Activated T-helper 1 cell treated with anti-CD3 and anti-CD28 coated beads, Interleukin-2, amount 50 U/mL, for 16 hours (primary cell): ENCODE measurements at places on chromosomes 2 and 18.

DNA sequence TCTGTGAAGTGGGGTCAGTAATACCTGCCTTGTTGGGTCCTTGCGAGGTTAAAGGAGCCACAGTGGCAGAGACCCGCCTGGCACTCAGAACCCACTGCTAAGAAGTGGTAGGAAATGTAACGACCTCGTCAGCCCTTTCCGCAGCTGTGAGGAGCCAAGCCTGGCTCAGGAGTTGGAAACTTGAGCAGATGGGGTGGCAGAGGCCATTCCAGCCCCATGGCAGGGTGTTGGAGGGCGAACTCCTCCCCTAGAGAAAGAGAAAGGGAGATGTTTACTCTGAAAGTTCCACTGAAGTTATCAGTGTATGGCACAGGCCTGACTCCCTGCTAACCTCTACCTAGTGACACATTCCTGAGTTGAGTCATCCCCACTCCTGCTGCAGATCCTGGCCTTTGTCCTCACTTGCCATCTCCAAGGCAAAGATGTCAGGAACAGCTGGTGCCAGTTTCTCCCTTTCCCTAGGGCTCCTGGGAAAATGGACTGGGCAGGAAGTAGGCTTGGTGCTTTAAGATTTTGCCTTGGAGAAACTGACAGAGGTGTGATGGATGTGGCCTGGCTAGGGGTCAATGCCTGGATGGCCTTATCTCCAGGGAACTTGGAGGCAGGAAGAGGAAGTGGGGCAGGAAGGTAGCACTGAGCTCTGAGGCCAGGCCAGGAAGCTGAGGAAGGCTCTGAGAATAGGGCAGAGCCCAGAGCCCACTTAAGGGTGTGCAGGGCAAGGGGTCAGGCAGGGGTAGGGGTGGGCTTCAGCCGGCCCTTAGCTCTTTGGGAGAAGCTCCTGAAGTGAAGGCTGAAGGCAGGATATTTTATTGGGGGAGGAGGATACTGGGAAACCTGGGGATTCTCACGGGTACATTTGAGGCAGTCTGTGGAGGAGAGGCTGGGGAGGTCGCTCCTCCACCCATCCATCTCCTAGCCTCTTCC is 888 bp downstream of the VAMP5 start:
- no peak for DNase-seq

DNA sequence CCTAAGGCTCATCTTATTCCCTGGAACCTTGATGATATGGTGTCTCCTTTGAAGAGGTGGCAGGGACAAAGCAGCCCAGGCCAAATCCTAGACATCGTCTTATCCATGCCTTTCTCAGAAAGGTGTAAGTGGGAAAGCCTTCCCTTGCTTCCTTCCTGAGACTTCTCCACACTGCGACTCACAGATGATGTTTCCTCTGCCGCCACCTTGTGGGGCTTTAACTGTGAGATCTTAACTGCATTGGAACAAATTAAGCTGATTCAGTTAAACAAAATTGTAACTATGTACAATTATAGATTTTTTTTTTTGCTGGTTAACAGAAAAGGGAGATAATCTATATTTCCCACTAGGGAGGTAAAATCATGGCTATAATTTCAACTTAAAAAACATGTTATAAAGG is 10.0 kb upstream of the GCA start:
- no peak for DNase-seq

DNA sequence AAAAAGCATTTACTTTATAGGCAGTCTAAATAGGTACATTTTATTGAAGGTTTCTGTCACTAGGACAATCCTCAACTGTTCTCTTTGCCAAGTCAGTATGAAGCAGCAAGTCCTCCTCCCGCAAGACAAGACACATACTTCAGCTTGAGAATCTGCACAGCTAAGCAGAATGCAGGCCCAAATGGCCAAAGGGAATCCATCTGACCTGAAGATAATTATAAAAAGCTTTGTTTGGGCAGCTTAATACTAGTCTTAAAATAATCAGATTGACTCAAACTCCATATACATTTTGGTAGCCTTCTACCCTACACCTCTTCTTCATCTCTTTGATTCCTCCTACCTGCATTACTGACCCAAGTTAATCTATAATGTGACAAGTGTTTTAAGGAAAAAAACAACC is 1.8 kb downstream of the LANCL1 start:
- no peak for DNase-seq

- no peak for DNase-seq
Measured at GRCh38 chr2:152611458-152612231, 105.6 kb downstream of the PRPF40A start.

DNA sequence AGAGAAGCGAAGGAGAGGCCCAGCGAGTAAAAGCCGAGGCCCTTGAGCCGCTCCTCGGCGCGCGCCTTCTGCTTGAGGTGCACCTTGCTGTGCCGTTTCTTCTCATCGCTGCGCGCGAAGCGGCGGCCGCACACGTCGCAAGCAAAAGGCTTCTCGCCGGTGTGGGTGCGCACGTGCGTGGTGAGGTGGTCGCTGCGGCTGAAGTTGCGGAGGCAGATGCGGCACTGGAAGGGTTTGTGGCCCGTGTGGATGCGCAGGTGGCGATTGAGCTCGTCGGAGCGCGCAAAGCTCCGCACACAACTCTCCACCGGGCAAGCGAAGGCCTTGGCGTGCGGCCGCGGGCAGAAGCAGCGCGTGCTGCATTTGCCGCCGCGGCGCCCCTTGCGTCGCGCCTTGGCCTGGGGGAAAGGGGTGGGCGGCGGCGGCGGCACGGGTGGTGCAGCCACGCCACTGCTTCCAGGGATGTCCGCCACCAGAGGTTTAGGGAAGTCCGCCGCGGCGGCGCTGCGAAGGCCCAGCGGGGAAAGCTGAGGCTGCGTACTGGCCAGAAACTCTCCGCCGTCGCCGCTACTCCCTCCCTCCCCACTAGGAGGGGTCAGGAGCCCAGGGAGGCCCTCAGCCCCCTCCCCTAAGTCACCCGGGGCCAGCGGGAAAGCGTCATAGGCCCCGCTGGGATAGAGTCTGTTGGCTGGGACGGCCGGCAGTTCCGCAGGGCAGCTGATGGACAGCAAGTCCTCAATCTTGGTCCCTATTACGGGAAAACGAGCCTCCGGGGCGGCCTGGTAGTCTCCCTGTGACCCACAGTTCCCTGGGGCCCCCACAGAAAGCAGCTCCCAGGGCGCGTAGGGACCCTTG is 1.7 kb downstream of the EGR4 start:
- DNase-seq = no peak

DNA sequence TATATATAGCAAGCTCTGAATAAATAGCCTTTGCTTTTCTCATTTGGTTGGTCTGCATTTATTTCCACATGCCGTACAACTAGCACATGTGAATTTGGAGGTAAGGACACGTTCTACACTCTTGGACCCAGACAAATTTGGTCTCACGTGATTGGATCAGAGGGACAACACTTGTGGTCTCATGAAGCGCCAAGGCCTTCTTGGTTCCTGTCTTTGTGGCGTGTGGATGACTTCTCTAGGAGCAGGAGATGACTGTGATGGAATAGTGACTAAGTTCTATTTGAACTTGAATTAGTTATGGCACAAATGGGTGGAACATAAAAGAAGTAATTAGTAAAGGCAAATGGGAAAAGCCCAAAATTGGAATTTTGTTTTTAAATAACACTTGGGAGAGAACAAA is 206.9 kb downstream of the BCL2 start:
- no peak for DNase-seq

DNA sequence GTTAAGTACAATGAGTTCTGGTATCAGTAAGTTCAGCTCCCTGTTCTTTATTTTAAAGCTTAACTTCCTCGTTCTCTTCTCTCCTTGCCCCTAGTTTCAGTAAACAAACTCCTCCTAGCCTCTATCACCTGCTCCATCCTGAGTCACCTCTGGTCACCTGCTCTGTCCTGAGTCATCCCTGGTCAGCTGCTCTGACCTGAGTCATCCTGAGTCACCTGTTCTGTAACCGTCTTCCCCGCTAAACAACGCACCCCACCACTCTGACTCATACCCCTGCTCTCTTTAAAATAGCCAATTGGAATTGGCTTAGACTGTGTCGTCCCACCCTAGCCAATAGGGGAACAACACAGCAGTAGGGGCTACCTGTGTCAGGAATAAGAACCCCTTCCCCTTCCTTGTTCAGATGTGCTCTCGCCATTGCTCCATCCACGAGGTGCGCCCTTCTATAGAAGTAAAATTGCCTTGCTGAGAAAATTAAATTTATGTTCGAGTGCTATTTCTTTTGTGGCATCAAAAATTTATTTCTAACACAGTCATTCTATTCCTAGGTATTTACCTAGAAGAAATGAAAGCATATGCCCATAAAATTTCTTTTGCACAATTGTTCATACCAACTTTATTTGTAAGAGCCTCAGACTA is 24.9 kb upstream of the RMND5A start:
- DNase-seq = no peak

DNA sequence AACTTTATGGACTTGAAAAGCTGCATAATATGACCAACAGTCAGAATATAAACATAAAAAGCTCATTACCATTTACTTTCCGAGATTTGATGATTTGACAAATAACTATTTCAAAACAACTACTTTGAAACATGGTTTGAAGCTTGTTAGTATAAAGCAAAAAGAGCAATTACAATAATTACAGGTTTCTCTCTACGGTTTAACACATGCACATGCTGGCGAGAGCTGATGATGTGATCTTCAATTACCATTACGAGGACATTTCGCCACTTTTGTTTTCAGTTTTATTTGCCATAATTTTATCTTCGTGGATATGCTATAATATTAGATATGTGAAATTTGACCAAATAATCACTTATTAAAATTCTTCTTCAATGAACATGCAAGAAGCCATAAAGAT is 270.1 kb downstream of the TCF4 start:
- no peak for DNase-seq

DNA sequence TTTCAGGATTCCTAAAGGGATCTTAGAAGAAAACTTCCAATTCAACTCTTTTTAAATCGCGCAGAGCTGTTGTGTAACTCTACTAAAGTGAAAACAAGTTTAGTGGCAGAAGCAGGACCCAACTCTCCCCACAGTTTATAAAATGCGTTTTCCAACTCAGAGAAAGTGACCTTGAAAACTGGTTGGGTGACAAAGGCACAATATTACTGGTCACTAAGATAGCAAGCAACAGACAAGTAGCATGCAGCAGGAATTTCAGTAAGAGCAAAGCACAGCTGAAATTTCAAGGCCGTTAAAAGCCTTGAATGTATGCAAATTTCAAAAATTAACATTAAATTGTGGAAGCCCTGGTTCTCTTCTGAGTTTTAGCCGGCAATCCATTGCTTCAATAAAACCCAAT is 66.9 kb downstream of the STK39 start:
- DNase-seq = no peak

DNA sequence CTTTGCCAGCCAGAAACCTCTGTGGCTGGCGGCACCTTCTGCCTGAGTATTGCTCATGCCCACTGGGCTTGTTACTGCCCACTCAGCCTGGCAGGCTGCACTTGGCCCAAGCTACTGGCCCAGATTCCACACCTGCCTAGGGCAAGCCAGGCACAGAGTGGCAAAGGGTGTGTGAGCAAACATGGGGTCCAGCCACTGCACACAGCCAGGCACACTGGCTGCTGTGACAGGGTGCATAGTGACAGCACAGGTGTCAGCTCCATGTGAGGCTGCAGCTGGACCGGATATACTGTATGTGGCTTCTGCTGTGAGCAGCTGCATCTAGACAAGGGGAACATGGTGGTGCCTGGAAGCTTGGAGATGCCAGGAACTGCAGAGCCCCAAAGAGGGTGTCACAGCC is 113.9 kb downstream of the COPS8 start:
- no peak for DNase-seq
